Activated T-cell treated with anti-CD3 and anti-CD28 coated beads for 4 hours (primary cell): ENCODE measurements at places on chromosomes 11 and 22.

DNA sequence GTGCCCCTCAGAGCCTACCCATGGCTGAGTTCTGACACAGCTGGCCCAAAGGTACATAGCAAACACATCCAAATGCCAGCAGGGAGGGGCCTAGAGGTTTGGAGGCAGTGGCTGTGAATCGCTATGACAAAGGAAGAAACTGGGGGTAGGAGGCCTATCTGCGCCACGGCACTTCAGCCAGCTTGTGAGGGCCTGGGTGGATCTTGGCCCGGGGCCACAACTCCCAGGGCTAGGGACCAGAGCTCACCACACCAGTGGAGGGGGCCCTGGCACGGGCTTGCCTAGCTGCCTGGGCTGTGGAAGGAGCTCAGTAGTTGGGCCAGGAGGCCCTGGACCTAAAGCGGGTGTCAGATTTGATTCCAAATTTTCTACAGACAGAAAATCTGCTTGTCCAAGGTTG is 9.4 kb upstream of the NAP1L4 start:
- no peak for DNase-seq

GRCh38 chr11:86999859-87000753 is 37.6 kb upstream of the TMEM135 start:
- no peak for DNase-seq

DNA sequence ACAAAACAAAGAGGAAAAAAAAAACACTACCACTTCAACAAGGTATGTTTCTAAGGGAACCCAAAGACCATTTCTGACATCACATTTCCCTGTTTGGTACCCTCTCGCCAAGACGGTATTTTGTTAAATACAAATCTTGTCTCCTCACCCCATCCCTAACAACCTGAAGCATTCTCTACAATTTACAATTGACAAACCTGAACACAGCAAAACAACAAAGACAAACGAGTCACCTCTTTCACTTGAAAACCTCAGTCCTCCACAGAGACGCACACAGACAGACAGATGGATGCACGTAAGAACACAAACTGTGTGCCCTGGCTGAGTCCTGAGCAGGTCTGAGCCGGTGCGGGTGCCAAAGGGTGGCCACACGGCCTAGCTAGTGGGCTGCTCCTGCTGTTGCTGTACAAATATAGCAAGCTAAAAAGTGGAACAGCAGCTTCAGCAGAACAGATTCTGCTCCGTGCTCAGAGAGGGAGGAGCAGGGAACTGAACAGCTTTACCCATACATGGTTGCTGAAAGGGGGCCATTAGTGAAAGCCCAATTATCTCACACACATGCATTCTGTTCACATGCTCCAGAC is 28.5 kb downstream of the CELF1 start:
- no peak for DNase-seq

- no peak for DNase-seq
These were observed 5.7 kb upstream of the TTLL8 start for GRCh38 chr22:50063589-50064393.

GRCh38 chr11:134267461-134267860 is 8.7 kb upstream of the GLB1L3 start:
- DNase-seq, result no peak

DNA sequence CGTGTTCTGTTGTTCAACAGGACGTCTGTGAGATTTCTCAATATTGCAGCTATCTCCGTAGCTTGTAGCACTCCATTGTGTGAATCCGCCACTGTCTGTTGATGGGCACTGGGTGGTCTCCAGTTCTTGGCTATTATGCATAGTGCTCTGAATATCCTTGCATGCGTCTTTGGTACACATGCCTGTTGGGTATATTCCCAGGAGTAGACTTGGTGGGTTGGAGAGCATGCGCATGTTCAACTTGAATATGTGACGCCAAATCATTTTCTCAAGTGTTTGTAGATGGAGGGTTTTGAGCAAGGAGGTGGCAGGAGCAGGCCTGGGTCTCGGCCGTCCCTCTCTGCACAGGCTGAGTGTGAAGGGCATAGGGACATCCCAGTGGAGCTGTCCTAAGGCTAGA is 24.8 kb upstream of the TSKU start:
- DNase-seq, result no peak
